IPS DF 19.7 (cell line): ENCODE measurements at places on chromosomes 13 and 19.

DNA sequence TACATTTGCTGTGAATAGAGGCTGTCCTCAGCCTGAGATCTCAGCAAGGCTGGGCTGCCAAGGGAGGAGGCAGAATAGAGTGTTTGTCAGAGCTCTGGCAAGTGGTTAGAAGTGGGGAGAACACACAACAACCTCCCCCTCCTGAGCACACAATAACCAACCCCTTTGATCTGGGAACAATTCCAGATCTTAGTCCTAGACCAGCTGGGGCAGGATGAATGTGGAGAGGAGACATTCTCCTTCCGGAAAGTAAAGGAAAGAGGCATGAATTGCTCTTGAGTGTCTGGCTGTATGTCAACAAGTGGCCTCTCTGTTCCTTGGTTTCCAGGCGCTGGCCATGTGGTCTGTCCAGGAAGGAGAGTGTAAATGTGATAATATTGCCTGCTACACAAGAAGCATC, 114.9 kb upstream of the TMTC4 start:
- DNase-seq: no peak

DNA sequence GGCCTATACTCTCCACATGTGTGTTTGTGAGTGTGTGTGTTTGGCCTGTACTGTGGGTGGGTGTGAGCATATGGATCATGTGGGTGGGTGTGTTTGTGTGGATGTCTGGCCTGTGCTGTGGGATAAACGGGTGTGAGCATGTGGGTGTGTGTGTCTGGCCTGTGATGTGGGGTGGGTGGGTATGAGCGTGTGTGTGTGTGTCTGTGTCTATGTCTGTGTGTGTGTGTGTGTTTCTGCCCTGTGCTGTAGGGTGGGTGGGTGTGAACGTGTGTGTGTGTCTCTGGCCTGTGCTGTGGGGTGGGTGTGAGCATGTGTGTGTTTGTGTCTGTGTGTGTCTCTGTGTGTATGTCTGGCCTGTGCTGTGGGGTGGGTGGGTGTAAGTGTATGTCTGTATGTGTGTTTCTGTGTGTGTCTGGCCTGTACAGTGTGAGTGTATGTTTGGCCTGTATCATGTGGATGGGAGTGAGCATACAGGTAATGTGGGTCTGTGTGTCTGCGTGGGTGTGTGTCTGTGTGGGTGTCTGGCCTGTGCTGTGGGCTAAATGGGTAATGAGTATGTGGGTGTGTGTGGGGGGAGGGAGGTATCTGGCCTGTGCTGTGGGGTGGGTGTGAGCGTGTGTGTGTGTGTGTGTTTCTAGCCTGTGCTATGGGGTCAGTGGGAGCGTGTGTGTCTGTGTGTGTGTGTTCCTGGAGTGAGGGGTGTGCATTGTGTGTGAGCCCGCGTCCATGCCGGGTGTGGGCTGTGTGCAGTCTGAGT, 20.8 kb upstream of the KCTD15 start:
- no peak for DNase-seq

DNA sequence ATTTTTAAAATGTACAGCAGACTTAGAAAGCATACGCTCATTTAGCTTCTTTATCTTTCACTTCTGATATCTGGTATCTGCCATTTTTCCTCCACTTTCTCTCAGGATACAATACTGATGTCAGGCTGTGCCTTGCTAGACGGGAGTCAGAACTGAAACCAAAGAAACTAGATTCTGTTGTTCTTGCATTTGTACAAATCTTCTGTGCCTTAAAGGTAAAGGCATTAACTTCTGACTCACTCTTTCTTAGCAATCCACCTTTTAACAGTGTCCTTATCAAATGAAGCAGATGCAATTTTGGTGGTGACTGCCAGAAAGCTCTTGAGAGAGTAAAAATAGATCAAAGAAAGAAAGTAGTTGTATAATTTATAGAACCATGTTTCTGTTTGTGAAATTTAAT, 370.4 kb downstream of the PCDH20 start:
- DNase-seq: no peak

DNA sequence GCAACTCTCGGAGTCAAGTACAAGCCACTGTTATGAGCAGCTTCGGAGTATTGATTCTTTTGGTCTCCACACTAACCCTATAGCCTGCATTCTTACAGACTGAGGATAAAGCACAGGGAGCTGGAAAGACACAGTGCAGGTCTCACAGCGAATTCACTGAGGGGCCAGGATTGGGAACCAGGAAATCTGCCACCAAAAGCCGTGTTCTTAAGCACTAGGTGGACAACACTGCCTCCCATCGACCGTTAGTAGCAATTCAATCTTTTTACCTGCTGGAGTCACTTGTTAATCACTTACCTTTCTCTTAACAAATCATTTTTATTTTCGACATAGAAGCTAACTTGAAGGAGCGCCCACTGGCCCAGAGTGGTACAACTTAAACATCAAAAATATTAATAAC, 6.3 kb downstream of the PMIS2 start:
- DNase-seq: peak; percentile 60

- DNase-seq: no peak
Measured at GRCh38 chr13:110245416-110245899, 61.5 kb downstream of the COL4A1 start.

GRCh38 chr13:93788456-93788855, 561.8 kb downstream of the GPC6 start:
- no peak for DNase-seq

GRCh38 chr13:83819156-83819555, 63.1 kb downstream of the SLITRK1 start:
- no peak for DNase-seq

GRCh38 chr13:30968846-30969245, 36.4 kb downstream of the TEX26 start:
- no peak for DNase-seq
